ENCODE measurements at places on chromosomes 5 and 9.

DNA sequence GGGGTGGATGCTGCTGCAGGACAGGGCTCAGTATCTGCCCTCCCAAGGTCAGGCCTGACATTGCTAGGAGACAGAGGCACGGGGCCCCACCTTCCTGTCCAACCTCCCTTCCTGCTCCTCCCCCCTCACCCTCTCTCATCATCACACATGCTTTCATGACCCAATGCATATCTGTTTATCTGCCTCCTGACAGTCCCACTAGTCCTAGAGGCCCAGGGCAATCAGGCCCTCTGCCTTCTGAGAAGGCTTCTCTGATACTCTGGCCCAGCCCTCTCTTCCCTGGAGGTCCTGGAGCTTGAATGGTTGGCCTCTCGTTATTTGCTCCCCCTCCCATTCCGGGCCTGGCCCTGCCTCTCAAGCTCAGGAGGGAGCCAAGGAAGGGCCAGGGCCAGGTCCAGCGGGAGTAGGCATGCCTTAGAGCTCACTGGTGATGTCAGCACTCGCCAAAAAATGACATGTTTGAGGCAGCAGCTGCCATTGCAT lies 90.6 kb upstream of the SAP30L start:
- no peak for DNase-seq

- DNase-seq: no peak
These were observed 53.3 kb upstream of the AGXT2 start for GRCh38 chr5:35101016-35101415.

DNA sequence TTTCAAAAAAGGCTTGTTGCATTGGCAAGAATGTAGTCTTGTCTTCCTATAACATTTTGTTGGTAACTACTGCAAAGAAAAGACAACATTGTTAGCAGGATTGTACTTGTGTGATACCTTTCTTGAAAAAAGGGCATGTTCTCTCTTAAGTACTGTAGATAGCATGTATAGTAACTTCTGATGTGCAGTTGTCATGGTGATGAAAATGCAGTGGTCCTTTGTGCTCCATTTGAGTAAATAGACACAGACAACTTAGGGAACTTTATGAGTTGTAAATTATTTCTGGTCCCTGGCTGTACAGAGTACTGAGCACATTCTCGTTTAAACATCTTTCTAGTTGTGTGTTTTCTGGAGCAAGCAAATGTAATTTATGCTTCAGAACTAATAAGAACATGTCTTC lies 103.3 kb downstream of the CD180 start:
- no peak for DNase-seq

- DNase-seq: no peak
These were observed 79.1 kb downstream of the FEM1C start for GRCh38 chr5:115465431-115465830.
